ENCODE measurements at places on chromosomes 3 and 15. TPM values are rescaled to one million over a fixed set of nuclear protein-coding genes. Genes with fewer than 3 reads are reported as not detected.
A peak's percentile ranks its signal among the peaks of the same experiment; 100 is the strongest.

The EIF4E3 gene
- total RNA-seq = 55.7 TPM

DNA sequence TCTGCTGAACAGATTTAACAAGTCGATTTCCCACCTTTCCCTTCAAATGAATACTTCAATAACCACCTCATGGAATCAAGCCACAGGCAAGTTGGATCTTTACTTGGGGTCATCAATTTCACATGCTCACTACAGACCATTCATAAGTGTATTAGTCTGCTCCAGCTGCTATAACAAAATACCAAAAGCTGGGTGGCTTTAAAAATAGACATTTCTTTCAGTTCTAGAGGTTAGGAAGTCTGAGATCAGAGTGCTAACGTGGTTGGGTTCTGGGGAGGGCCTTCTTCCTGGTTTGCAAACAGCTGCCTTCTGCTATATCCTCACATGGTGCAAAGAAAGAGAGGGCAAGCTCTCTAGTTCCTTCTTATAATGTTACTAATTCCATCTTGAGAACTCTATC, 5.1 kb downstream of the GPR176 start:
- no peak for DNase-seq

DNA sequence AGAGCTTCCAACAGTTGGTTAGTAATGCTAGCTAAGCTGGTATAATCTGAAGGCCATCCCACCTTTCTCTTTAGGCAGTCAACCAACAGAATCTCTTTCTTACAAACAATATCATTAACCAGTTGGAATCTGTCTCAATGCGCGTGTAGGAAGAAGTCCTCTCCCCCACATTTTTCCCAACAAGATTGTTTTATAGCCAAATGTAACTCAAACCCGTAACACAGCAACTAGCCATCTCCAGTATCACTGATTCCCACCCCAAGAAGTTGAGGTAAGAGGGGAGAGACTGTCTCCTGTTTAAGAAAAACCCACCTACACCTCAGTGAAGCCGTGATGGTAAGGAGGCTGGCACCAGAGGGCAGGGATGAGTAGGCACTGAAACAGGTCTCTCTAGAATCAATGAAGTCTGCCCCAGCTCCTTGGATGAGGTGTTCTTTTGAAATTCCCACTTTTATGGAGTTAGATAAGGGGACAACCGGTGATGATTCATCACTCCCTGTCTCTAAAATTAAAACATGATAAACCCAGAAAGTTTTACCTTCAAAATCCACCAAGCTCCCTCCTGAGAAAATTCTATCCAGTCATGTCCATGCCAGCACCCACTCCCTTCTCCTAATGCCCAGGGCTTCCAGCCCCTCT, 30.9 kb downstream of the CDC25A start:
- DNase-seq = no peak

DNA sequence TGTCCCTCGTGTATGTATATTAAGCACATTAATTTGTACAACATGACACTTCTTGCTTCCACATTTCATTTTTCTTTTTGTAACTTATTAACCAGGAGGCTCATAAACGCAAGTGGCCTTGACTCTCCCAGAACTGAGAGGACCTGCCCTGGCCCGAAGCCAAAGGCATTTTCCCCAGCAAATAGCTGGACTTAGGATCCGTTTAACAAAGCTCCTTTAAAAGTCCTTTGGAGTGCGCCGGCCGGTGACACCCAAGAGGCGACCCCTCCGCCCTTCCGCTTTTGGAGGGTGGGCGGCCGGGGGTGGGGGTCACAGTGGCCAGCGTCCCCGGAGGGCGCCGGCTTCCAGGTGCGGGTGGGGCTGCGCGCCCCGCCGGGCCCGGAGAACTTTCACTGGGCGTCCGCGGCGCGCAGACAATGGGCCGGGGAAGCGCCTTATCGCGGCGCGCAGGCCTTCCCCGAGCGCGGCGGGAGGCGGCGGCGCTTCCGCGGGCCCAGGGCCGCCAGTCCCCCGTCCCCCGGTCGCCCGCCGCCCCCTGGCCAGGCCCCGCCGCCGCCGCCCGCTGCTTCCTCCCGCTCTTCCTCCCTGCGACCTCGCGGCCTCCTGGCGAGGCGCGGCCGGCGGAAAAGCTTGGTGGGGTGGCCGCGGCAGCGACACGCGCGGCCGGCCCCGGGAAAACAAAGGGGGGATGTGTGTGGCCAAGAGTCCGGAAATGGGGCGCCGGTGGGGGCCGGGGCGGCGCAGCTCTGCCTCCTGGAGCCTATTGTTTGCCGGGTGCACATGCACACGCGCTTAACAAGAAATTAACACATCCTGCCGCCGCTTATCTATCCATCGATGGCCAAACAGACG, 613.4 kb downstream of the MCTP2 start:
- peak; percentile 78 for DNase-seq

DNA sequence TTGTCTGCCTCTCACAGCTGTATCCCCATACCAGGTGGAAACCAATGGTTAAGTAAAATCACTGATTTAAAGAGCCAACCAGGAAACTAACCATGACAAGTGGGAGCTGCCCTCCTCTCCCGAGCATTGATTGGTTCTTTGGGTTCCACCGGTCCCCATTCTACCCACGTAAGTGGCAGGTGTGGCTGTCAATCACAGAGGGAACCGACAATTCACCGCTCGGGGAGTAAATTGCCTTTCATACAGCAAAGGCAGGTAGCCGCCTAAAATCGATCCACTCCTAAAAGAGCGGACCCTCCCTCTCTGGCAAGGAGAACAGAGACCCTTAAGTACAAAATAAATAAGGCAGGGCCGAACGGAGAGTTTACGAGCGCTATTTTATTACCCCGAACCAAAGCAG, 1.2 kb downstream of the ERC2 start:
- DNase-seq = peak; percentile 68

- no peak for DNase-seq
Observed at GRCh38 chr15:65333148-65333820, 28.8 kb downstream of the RNU5B-1 start.

GRCh38 chr3:135784557-135784956, 181.0 kb upstream of the PPP2R3A start:
- DNase-seq = no peak

- DNase-seq = no peak
Observed at GRCh38 chr3:146024260-146024659, 136.7 kb downstream of the PLOD2 start.

DNA sequence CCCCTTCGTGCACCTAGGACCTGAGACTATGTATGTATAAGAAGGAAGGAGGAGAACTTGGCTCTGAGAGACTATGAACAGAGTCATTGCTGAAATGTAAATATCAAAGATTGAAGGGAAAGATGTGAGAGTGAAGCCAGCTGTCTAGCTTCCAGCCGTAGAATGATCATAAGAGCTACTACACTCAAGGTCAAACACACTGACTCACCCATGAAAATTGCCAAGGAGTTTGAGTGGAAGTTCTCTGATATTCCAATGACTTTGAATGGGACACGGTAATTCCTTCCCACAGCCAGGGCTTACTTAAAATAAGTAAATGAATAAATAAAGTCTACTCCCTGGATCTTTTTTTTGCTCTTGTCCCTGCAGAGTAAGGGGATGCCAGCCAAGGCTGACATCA, 398.9 kb upstream of the TPRG1 start:
- DNase-seq = no peak

DNA sequence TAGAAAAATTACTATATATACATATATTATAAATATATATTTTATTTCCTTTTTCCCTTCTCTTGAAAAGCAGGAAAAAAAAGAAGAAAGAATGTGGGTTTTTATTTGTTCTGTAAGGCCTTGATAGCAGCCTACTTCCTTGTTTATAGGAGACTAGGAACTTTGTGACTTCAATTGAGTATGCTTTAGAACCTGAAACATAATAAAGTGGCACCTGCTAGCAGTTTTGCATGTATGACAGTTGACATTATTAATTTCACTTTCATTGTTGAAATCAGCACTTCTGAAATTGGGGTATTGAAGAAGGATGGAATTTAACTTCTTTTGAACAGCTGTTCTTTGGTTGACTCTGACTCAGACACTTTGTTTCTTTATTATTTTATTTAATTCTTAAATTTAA, 56.9 kb downstream of the GLCE start:
- DNase-seq = no peak

The SLC24A5 gene
- total RNA-seq = not detected

The SLC38A3 gene
- total RNA-seq = 10.4 TPM

- DNase-seq = no peak
Observed at GRCh38 chr3:27521179-27521871, 37.1 kb upstream of the SLC4A7 start.

The CXCR6 gene
- 0.59 TPM for total RNA-seq

- DNase-seq = no peak
Observed at GRCh38 chr3:60956729-60957128, 294.5 kb downstream of the FHIT start.

- no peak for DNase-seq
Observed at GRCh38 chr3:130816561-130817445, 70.2 kb upstream of the PIK3R4 start.

DNA sequence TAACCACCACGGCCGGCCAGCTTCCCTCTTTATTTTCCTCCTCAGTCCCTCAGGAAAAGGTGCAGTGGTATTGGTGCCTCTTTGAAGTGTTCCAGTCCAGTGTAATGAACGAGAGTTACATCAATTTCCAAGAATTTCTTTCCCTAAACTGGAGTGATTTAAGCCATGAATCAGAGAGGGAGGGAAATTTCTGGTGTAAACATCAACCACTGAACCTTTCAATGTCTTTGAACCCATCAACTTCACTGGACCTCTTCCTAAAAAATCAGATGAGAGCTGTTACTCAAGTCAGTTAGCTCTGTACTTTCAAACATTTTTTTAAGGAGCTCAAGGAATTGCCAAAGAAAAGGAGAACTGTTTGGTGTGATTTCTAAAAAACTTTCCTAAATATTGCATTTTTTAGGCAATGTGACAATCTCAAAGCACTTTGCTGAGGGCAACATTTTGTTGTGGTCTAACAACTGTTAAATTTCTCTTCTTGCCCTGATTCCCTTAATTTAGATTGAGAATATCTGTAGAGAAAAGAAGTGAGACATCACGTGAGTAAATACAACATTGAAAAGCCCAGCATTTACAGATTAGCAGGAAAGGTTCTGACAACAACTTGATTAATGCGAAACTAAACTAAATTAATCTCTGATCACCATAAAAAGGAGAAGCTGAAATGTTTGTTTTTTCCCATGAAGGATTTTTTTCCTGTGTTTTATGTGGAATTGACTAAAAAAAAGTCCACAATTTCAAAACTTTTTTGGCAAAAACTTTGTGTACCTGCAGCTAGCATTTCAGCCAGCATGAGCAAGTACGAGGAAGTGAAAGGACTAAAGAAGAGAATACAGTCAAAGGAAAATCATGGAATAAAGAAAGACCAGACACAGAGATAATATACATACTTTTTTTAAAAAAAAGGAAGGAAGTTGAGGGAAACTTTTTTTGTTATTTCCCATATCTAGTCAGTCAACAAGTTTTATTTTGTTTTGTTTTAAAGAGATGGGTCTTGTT, 9.1 kb upstream of the DAZL start:
- no peak for DNase-seq

- no peak for DNase-seq
Observed at GRCh38 chr3:162096874-162097273, 600.3 kb downstream of the OTOL1 start.

The TFG gene
- total RNA-seq = 116 TPM

The CLSTN2 gene
- total RNA-seq = 4.9 TPM

GRCh38 chr3:29345516-29346300, 64.8 kb downstream of the RBMS3 start:
- no peak for DNase-seq
